Left ventricle myocardium inferior (tissue), 1 donor: ENCODE measurements at places on chromosomes 5 and 9. TPM values are rescaled to one million over a fixed set of nuclear protein-coding genes. Genes with fewer than 3 reads are reported as not detected.
A peak's percentile ranks its signal among the peaks of the same experiment; 100 is the strongest.

- no peaks in the 10 kb centered on the region for H3K36me3 ChIP-seq
- no peak for DNase-seq
- no peak overlapping the region for H3K27ac ChIP-seq
- no peaks in the 10 kb centered on the region for H3K27me3 ChIP-seq
- no peak overlapping the region for H3K4me3 ChIP-seq
Observed at GRCh38 chr5:43425983-43426382, 13.8 kb upstream of the CCL28 start.

DNA sequence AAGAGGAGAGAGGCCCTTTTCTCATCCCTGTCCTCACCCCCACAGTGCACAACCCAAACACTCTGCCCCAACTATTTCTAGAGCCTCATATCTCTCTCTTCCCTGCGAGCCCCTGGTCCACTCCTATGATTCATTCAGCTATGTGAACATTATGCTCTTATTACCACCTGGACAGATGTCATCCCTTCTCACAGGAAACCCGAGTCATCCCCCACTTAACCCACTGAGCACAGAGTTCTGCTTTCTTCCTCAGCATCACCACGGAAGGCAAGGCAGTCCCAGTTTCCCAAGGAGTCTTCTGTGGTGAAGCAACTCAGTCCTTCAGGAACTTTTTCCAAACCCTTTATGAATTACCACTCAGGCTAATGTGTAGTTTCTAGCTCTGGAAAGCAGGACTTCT lies 1.3 kb downstream of the DNAI1 start:
- no peaks in the 10 kb centered on the region for H3K27me3 ChIP-seq
- no peak overlapping the region for H3K4me3 ChIP-seq
- H3K4me1 ChIP-seq: peaks cover 35% of the 10 kb centered on the region
- DNase-seq: no peak
- no peaks in the 10 kb centered on the region for H3K36me3 ChIP-seq

- no peaks in the 10 kb centered on the region for H3K27me3 ChIP-seq
- H3K4me1 ChIP-seq: peaks cover 22% of the 10 kb centered on the region
- H3K36me3 ChIP-seq: peaks cover 47% of the 10 kb centered on the region
- H3K27ac ChIP-seq: peak overlapping the region; percentile 10
Observed at GRCh38 chr9:120436983-120437475, 142.9 kb downstream of the CDK5RAP2 start.

GRCh38 chr5:14851050-14851419 lies 20.5 kb downstream of the ANKH start:
- no peaks in the 10 kb centered on the region for H3K27me3 ChIP-seq
- H3K4me1 ChIP-seq: peaks cover 56% of the 10 kb centered on the region
- no peak for DNase-seq
- H3K4me3 ChIP-seq: no peak overlapping the region
- H3K27ac ChIP-seq: no peak overlapping the region

GRCh38 chr5:24854350-24854749 lies 209.6 kb upstream of the CDH10 start:
- H3K36me3 ChIP-seq: no peaks in the 10 kb centered on the region
- H3K27ac ChIP-seq: no peak overlapping the region
- DNase-seq: no peak
- no peak overlapping the region for H3K4me3 ChIP-seq
- H3K4me1 ChIP-seq: no peaks in the 10 kb centered on the region

DNA sequence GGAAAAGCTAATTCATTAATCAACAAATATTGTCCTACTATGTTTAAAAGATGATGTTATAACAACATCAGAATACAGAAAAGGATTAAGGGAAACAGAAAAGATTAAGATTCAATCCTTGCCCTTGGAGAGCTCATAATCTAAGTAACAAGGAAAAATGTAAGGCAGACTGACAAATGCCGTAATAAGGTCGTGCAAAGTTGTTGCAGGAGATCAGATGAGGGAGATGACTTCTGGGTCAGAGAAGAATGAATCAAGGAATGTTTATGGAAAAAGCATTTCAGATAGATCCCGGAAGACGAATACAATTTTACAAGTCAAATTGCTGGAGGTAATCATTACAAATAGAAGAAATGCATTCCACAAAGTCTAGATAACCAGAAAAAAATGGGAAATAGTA lies 6.4 kb downstream of the ADAMTS6 start:
- no peak overlapping the region for H3K27ac ChIP-seq
- H3K4me3 ChIP-seq: no peak overlapping the region
- DNase-seq: no peak
- no peaks in the 10 kb centered on the region for H3K36me3 ChIP-seq

GRCh38 chr9:100196215-100196614 lies 97.2 kb downstream of the INVS start:
- no peak overlapping the region for H3K4me3 ChIP-seq
- peaks cover 21% of the 10 kb centered on the region for H3K36me3 ChIP-seq
- no peak overlapping the region for H3K27ac ChIP-seq
- DNase-seq: no peak
- no peaks in the 10 kb centered on the region for H3K4me1 ChIP-seq

- no peaks in the 10 kb centered on the region for H3K36me3 ChIP-seq
- no peak overlapping the region for H3K27ac ChIP-seq
- no peak overlapping the region for H3K4me3 ChIP-seq
- peaks cover 57% of the 10 kb centered on the region for H3K4me1 ChIP-seq
- no peak for DNase-seq
Observed at GRCh38 chr9:4938496-4938895, 46.6 kb upstream of the JAK2 start.

DNA sequence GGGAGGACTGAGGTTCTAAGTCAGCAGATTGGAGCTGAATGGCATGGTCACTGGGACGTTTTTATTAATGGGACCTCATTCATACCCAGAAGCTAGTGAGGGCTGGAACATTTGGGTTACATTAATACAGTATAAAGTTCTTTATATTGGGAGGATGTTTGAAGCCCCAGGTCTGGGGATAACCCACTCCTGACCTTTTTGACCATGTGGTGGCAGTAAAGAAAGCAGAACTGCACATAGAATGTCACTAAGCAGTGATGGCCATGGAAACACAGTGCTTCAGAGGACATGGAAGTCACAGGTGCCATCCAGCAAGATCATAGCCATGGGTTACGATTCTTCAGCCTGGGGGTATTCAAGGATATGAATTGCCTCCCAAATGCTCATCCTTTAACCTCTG lies 176.0 kb downstream of the ATP10B start:
- peaks cover 7% of the 10 kb centered on the region for H3K27me3 ChIP-seq
- H3K36me3 ChIP-seq: no peaks in the 10 kb centered on the region
- no peaks in the 10 kb centered on the region for H3K4me1 ChIP-seq
- DNase-seq: no peak
- H3K4me3 ChIP-seq: no peak overlapping the region

GRCh38 chr9:2657427-2657826 lies 35.8 kb downstream of the VLDLR start:
- DNase-seq: no peak
- peak overlapping the region; percentile 73 for H3K27ac ChIP-seq
- peaks cover 41% of the 10 kb centered on the region for H3K4me1 ChIP-seq
- no peaks in the 10 kb centered on the region for H3K27me3 ChIP-seq
- H3K4me3 ChIP-seq: no peak overlapping the region

- H3K36me3 ChIP-seq: no peaks in the 10 kb centered on the region
- no peaks in the 10 kb centered on the region for H3K27me3 ChIP-seq
- peak overlapping the region; percentile 99 for H3K27ac ChIP-seq
- peak overlapping the region; percentile 87 for H3K4me3 ChIP-seq
- H3K4me1 ChIP-seq: peaks cover 64% of the 10 kb centered on the region
Observed at GRCh38 chr5:38557308-38557710, 863 bp upstream of the LIFR start.

- H3K4me1 ChIP-seq: peaks cover 31% of the 10 kb centered on the region
- H3K4me3 ChIP-seq: no peak overlapping the region
- no peak overlapping the region for H3K27ac ChIP-seq
- peaks cover 12% of the 10 kb centered on the region for H3K36me3 ChIP-seq
- no peaks in the 10 kb centered on the region for H3K27me3 ChIP-seq
Observed at GRCh38 chr5:142306077-142306502, 18.7 kb downstream of the SPRY4 start.

DNA sequence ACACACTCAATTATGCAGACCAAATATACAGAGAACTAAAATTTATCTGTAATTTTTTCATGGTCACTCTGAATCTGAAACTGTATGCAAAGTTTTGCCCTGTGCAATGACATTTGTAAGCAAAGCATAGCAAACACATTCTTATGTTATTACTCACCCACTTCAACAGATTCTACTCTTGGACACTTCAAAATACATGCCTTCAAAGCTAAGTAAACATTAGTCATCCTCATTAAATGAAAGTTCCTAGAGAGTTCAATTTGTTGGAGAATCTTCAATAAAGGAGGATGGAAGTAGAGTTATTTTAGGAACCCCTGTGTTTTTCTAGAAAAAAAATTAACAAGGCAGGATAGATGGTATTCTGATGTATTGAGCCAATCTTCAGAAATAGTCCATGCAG lies 639.7 kb upstream of the C9orf72 start:
- no peak overlapping the region for H3K27ac ChIP-seq
- no peaks in the 10 kb centered on the region for H3K36me3 ChIP-seq
- DNase-seq: no peak
- H3K4me1 ChIP-seq: no peaks in the 10 kb centered on the region
- H3K4me3 ChIP-seq: no peak overlapping the region

DNA sequence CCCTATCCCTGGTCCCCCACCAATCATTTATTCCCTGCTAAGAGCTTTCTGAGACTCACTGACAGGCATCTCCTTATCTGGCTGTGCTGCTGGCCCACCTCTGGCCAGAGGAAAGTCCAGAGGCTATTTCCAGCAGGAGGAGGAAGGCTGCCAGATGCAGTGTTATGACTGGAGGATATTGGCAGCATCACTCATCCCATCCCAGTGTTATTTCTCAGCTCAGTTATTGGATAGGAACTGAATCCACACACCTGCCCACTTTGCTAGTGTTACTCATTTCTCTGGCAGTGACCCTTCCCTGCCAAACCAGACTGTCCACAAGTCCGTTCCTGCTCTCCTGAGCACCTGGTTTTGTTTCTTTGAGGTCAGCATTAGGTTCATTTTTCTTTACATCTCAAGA lies 228.2 kb downstream of the GRIA1 start:
- no peaks in the 10 kb centered on the region for H3K27me3 ChIP-seq
- no peak overlapping the region for H3K27ac ChIP-seq
- no peaks in the 10 kb centered on the region for H3K36me3 ChIP-seq
- no peak for DNase-seq

- H3K4me3 ChIP-seq: no peak overlapping the region
- peak; percentile 22 for DNase-seq
- peaks cover 82% of the 10 kb centered on the region for H3K4me1 ChIP-seq
Observed at GRCh38 chr9:4548811-4549725, 58.8 kb downstream of the SLC1A1 start.

GRCh38 chr5:17317473-17317872 lies 100.0 kb downstream of the BASP1 start:
- DNase-seq: no peak
- no peaks in the 10 kb centered on the region for H3K4me1 ChIP-seq
- H3K27ac ChIP-seq: no peak overlapping the region
- no peaks in the 10 kb centered on the region for H3K36me3 ChIP-seq
- no peak overlapping the region for H3K4me3 ChIP-seq
- no peaks in the 10 kb centered on the region for H3K27me3 ChIP-seq

GRCh38 chr5:66880401-66880800 lies 284.2 kb downstream of the MAST4 start:
- DNase-seq: no peak
- H3K4me3 ChIP-seq: no peak overlapping the region
- H3K27me3 ChIP-seq: no peaks in the 10 kb centered on the region

DNA sequence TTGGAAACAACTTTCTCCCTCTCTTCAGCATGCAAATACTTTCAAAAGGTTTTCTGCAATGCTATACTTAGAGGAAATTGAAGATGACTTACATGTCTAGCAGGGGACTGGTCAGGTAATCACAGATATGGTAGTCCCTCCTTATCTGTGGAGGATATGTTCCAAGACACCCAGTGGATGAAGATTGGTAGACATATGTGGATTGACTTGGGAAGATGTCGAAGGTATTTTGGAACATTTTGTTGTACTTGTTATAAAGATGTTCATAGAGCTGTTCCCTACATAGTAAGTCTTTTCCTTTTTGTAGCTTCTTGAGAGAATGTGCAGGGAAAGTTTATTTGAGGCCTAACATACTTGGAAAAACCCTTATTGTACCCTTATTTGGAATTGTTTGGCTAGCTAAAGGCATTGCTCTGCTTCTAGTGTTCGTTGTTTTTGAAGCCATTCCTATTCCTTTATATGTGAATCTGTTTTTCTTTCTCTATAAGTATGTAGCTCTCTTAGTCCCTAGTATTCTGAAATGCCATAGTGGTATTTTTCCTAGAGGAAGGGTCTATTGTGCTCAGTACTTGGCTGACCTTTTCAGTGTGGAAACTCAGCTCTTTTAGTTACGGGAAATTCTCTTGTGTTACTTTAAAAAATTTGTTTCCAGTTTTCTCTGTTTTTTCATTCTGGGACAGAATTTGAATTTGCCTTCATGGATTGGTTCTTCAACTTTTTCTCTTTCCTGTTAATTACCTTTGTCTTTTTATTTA lies 25.7 kb downstream of the GPR151 start:
- no peaks in the 10 kb centered on the region for H3K4me1 ChIP-seq
- H3K27ac ChIP-seq: no peak overlapping the region
- no peaks in the 10 kb centered on the region for H3K27me3 ChIP-seq
- DNase-seq: no peak
- no peak overlapping the region for H3K4me3 ChIP-seq
- H3K36me3 ChIP-seq: peaks cover 41% of the 10 kb centered on the region

- no peak overlapping the region for H3K27ac ChIP-seq
- no peak overlapping the region for H3K4me3 ChIP-seq
- no peak for DNase-seq
Observed at GRCh38 chr9:126761274-126761673, 43.6 kb upstream of the ZBTB43 start.

DNA sequence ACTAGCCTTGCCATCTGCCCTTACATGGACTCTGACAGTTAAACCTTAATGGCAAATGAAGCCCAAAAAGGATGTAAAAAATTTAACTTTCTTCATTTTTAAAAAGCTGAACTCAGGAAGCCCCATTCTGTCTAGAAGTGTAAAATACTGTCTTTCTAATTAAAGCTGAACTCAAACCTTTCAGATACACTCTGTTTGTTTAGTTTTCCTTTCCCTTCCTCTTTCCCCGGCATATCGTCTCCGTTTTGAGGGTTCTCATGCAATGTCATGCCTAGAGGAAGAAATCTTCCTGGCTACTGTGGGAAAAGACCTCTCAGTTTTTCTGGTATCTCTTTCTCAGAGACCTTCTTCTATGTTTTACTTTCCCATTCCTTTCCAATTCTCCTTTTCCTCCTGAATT lies 841.5 kb downstream of the DTWD2 start:
- no peaks in the 10 kb centered on the region for H3K27me3 ChIP-seq
- no peak for DNase-seq
- H3K36me3 ChIP-seq: no peaks in the 10 kb centered on the region
- H3K27ac ChIP-seq: no peak overlapping the region
- H3K4me1 ChIP-seq: peaks cover 5% of the 10 kb centered on the region

GRCh38 chr5:102583276-102584124 lies 84.7 kb upstream of the SLCO6A1 start:
- DNase-seq: no peak
- H3K4me3 ChIP-seq: no peak overlapping the region
- H3K4me1 ChIP-seq: peaks cover 7% of the 10 kb centered on the region
- H3K27ac ChIP-seq: no peak overlapping the region

PCDHGA11 gene
- 3.8 TPM for total RNA-seq

DIRAS2 gene
- total RNA-seq: 0.30 TPM

SLC25A48 gene
- not detected for total RNA-seq

ZNF782 gene
- total RNA-seq: 3.7 TPM

CCDC69 gene
- 167 TPM for total RNA-seq

C9 gene
- total RNA-seq: not detected
